ENCODE measurements at places on chromosomes 2 and 18.

- DNase-seq: peak; percentile 51
Measured at GRCh38 chr18:7273301-7273921, 42.5 kb downstream of the LRRC30 start.

- no peak for DNase-seq
Measured at GRCh38 chr18:25055076-25055475, 296.9 kb downstream of the ZNF521 start.

- no peak for DNase-seq
Measured at GRCh38 chr2:200625958-200626363, 40.1 kb downstream of the AOX1 start.

DNA sequence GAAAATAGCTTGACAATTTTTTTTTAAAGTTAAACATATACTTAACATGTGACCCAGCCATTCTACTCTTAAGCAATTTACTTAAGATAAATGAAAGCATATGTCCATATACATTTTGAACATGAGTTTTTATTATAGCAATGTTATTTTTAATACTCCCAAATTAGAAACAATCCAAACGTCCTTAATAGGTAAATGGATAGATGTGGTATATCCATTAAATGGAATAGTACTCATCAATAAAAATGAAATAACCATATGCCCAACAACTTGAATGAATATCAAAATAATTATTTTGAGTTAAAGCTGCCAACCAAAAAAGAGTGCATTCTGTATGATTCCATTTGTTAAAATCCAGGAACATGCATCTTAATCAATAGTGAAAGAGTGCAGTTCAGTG lies 29.1 kb downstream of the NCOA1 start:
- DNase-seq: no peak

GRCh38 chr2:233409286-233409991 lies 55.1 kb downstream of the DGKD start:
- DNase-seq: peak; percentile 72

DNA sequence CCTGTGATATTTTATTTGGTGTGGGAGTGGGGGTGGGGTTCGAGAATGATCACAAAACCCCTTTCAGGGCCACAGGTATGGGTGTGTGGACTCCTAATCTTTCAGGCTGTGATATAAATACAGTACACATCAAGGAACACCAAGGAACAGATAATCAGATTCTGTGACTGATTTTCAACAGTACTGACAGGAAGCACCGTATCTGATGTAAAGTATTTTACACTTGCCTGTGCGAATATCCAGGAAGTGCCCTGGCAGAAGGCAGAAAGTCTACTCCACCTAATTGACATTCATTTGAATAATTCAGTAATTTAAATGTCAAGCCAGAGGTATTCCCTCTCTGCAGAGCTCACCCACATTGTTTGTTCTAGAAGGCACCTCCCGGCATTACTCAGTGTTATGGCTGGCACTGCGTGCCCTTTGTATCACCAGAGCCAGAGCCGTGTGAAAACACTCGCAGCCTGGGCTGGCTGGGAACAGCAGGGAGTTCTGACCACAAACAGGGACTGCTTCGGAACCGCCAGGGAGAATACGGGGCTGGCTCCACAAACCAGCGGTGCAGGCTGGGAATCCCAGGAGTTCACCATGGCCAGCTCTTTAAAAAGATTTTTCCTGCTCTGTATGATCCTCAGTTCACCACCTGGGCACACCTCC lies 91.8 kb downstream of the ACVR1 start:
- peak; percentile 83 for DNase-seq

DNA sequence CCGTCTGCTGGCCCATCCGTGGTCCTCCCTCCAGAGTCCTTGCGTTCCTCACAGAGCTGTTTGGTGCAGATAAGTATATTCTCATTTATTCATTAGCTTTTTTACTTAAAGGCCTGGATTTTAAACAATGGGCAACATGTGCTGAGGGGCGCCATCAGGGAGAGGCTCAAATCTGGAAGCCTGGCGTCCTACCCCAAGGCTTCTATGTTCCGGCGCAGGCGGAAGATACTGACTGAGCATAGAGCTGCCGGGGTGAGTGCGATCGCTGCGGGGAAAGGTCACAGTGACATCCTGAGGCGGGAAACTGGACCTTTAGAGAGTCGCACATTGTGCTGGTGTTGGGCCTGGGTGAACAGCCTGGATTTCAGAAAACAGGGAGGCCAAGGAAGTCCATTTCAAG lies 130.6 kb upstream of the PXDN start:
- no peak for DNase-seq

DNA sequence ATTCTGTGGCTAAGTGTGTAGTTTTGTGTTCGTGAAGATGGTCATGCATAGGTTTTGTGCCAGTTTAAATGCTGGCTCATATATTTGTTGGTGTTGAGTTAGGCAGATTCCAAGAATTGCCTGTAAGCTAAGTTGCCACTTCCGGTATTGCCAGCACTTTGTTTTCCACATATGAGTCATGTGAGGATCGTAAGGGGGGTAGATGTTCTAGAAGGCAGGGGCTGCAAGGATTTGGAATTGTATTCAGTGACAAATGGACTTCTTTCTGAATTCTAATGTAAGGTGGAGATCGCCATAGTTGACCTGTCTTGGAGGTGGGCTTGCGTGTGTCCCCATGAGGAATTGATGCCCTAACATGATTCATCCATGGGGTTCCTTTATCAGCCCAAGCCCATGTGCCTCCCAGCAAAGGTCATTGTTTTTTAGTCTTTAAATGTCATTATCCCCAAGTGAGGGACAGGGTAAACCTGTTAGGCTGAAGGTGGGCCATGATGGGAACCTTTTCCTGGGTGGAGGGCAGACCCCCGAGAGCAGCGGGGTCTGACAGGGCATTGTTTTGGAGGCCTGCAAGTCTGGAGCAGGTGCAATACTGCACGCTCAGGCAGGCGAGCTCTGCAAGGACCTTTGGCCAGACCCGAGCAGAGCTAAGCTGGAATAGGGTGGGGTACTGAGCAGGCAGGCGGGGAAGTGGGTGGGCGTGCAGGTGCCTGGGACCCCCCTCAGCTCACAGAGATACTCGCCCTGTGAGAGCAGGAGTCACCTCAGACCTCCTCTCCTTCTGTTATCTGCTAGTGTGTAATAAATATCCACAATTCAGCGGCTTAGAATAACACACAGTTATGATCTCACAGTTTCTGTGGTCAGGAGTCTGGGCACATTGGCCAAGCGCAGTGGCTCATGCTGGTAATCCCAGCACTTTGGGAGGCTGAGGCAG lies 77.4 kb downstream of the LRRFIP1 start:
- no peak for DNase-seq

DNA sequence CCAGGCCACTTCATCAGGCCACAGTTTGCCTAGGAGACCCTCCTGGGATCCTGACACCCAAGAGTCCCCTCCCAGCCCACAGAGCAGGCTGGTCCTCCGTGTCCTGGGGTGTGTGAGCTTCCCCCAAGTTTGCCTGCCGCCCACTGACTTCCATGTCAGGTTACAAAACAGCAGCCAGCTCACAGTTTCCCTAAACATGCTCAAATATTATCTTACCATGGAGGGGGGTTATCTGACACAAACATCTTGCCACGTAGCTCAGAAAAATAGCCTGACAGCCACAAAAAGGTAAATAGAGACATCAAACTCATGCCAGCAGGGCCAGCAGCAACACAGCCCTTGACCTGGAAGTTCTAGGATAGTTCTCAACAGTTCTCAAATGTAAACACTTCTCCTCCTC lies 346.5 kb downstream of the TNS1 start:
- DNase-seq: no peak

GRCh38 chr18:34050661-34051060 lies 174.1 kb downstream of the NOL4 start:
- no peak for DNase-seq

Data from Peyer's patch (tissue), 4 donors.